Cardiac muscle cell (in vitro differentiated cells and primary cell): ENCODE measurements at places on chromosomes 4 and X. TPM values are rescaled to one million over a fixed set of nuclear protein-coding genes. Genes with fewer than 3 reads are reported as not detected.

HMGN5 gene
- 20.7 and 30.5 TPM in 2 replicates for polyA plus RNA-seq

GAB1 gene
- 11.9 and 16.0 TPM in 2 replicates for polyA plus RNA-seq

SPANXN4 gene
- polyA plus RNA-seq: not detected in 2 replicates

DOCK11 gene
- 12.5 and 13.6 TPM in 2 replicates for polyA plus RNA-seq

KLHL4 gene
- 27.5 and 33.3 TPM in 2 replicates for polyA plus RNA-seq

RHOXF2B gene
- polyA plus RNA-seq: not detected in 2 replicates

GYPB gene
- polyA plus RNA-seq: 0.37 and 0.43 TPM in 2 replicates

PARM1 gene
- 8.1 and 10.9 TPM in 2 replicates for polyA plus RNA-seq
